ENCODE measurements at places on chromosomes 4 and X.

DNA sequence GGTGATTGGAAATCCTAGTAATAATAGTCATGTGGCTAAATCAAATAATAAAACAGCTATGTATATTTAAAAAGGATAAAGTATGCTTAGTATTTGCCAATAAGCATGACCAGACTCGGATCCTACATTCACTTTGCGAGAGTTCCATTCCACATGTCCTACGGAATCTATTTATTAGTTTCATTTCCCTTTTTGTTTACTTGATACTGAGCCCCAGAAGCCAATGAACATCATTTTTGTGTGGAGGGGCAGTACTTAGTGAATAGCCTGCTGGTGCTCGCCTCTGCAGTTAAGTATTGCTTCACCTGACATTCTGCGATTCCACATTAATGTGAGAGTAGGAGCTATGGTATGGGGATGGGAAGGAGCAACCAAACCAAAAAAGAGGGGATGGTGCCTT is 58.5 kb upstream of the NAP1L5 start:
- DNase-seq, result no peak

DNA sequence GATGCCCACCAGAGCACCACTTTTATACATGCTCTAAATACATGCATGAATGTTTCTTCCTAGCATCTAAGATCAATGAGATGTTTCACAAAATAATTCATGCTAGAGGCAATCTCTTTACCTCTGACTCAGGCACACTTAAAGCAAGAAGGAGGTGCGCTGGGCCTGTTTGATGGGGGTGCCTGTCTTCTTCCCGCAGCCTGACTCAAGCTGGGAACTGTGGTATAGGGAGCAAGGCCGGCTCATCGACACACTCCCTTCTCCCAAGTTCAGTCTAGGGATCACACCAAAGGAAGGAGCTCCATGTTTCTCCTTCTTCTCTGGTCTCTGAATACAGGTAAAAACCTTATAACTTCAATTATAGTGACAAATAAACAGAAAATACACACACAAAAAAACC is 333.8 kb upstream of the MAD2L1 start:
- DNase-seq, result no peak

DNA sequence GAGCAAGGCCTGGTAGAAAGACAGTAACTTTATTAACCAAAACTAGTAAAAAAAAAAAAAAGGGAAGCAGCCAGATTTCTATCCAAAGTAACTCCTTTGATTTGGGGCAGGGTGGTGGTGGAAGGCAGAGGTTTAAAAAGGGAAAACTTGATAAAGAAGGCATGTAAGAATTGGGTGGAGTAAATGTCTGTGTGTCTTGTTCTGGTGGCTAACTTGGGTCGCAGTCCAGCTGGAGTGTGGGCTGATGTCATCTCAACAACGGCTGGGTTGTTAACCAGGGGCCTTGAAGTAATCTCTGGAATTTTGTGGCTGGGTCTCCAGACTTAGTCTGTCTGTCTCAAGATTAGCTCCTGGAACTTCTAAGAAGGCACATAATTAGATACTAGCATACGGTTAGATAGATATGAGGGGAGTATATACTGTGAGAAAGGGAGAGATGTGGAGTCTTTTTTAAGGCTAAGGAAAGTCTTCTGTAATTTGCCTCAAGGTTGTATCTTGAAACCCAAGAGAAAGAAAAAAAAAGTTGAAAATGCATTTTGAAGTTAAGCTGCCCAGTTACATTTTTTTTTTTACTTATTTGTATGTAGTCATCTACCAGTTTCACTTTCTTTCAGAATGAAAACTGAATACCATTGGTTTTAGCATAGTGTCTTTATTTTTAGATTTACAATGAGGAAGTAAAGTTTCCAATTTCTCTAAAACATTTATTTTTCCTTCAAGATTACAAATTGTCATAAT is 48.3 kb downstream of the MTHFD2L start:
- peak; percentile 55 for DNase-seq

DNA sequence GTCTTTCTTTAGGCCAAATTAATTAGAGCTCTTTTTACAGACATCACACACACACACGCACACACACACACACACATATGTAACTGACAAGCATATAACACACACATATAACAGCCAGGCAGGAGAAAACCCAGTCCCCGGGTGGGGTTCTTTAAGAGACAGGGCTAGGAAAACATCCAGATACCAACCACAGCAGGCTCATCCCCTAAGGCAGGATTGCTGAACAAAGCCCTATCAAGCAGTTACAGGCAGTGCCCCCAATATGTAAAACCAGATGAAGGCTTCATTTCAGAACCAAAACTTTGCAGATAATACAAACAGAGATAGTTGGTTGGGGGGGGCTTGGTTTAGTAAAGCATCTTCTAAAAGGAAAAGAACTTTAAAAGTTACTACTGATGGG is 18.0 kb upstream of the FAM47E start:
- no peak for DNase-seq

DNA sequence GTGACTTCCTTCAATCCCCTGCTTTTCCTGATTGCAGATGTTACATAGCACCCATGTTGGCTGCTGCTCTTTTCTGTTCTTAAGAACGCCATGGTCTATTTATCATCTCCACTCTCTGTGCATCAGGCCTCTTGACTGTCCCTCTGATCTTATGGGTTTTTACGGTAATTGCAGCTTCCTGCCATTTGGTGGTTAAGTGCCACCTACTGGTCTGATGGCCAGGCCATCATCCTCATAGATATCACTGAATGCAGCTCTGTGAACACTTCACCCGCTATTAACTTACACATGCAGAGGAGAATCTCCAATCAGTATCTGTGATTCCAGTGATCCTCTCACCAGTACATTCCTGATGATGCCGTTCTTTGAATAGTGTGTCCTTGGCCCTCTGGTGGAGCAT is 382.4 kb downstream of the TRAM1L1 start:
- no peak for DNase-seq

GRCh38 chrX:23783589-23784469 is 856 bp downstream of the SAT1 start:
- DNase-seq, result no peak

GRCh38 chr4:164440199-164440598 is 313.7 kb upstream of the SMIM31 start:
- peak; percentile 21 for DNase-seq

- DNase-seq, result no peak
Measured at GRCh38 chr4:106240699-106241098, 75.3 kb downstream of the TBCK start.

DNA sequence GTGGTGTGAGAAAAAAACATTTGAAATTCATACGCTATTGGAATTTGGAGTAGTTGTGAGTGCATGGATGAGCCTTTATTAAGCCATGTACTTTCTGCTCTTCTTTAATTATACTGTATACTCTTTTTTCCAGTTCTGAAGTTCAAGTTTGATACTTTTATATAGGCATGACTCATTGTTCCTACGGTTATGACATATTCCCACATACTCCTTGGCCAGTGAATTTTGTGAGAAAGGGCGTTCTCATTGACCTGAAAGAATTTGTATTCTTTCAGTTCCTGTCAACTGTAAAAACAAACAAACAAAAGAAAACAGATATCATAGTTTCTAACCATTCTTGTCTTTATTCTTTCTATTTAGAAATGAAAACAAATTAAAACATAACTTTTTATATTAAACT is 407.3 kb downstream of the MAPK10 start:
- peak; percentile 58 for DNase-seq

- peak; percentile 84 for DNase-seq
Measured at GRCh38 chr4:931194-931959, 739 bp downstream of the GAK start.

- DNase-seq, result peak; percentile 33
Measured at GRCh38 chr4:1126506-1126905, 13.1 kb upstream of the RNF212 start.

DNA sequence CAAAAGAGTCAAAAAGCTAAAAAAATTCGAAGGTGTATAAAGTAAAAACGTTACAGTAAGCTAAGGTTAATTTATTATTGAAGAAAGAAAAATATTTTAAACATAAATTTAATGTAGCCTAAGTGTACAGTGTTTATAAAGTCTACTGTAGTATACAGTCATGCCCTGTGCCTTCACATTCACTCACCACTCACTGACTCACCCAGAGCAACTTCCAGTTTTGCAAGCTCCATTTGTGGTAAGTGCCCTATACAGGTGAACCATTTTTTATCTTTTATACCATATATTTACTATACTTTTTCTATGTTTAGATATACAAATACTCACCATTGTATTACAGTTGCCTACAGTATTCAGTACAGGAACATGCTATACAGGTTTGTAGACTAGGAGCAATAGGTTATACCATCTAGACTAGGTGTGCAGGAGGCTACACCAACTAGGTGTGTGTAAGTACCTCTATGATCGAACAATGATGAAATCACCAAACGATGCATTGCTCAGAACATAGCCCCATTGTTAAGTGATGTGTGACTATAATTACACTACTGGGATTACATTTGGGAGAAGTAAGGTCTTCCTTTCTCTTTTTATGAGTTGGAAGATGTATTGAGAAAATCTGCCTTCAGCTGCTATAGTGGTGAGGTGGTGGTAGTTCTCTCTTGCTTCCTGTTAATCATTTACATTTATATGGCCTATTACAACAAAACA is 27.2 kb downstream of the TMSB4X start:
- DNase-seq, result peak; percentile 52

DNA sequence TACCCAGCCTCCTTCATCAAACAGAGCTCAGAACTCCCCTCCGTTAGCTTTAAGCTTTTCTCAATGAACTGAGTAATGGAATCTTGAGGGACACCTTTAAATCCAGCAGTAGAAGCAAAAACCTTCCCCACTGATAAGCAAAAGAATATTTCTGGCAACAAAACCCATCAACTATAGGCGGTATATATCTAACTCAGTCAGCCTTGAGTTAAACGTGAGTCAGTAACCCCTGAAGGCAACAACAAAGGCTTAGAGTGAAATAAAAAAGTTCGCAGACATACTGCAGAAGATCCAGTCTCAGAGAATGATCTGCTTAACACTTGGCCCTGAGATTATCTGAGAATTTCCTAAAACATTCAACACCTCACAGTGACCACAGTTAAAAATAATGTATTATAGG is 77.2 kb downstream of the DMD start:
- DNase-seq, result no peak

GRCh38 chr4:39363773-39364393 is 2.3 kb downstream of the RFC1 start:
- no peak for DNase-seq

DNA sequence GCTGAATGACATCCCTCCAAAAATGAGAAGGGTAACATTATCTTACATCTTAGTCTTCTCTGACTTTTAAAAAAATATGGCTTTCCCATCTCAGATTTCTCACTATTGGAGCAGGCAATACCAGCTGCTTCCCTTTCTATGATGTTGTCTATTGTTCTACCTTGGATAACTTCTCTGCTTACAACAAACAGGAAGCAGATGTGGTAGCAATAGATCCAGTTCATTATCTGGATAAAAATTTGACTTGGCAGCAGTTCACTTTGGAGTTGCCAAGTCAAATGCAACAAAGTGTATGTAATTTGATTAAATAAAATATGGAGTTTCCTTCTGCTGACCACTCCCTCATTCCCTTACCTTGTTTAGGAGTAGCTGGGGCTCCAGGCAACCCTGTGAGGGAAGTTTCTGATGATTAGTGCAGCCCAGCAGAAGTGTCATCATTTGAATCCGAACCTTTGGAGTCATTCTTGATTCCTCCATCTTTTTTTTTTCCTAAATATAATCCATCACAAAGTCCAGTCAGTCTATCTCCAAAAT is 72.0 kb upstream of the GPRIN3 start:
- no peak for DNase-seq

DNA sequence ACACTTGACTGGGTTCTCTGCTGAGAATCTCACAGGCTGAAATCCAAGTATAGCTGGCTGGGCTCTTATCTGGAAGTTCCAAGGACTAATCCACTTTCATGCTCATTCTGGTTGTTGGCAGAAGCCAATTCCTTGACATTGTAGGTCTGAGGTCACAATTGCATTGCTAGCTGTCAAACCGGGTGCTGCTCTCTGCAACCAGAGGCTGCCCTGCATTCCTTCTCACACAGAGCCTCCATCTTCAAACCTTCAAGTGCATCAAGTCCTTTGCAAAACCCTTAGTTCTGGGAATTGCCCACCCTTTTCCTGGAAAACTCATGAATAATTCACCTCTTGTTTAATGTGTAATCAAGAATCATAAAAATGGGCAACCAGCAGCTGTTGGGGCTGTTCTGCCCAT is 404.2 kb downstream of the KCNIP4 start:
- DNase-seq, result no peak

DNA sequence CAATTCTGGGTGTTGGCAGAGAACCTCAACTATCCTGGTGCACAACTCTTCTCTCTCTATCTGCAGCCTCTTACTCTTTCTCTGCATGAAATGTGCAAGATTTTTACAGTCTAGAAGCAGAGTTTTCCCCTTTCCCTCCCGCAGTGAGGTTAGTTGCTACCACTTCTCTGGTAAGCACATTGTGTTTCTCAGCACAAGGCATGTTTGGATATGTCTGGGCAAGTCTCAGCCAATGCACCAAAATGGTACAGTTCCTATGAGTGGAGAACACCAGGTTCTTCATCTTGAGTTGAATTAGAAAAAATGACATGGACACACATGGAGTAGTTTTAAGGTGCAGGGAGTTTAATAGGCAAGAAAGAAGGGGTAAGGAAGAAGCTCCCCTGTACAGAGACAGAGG is 187.0 kb downstream of the CCNG2 start:
- DNase-seq, result no peak

DNA sequence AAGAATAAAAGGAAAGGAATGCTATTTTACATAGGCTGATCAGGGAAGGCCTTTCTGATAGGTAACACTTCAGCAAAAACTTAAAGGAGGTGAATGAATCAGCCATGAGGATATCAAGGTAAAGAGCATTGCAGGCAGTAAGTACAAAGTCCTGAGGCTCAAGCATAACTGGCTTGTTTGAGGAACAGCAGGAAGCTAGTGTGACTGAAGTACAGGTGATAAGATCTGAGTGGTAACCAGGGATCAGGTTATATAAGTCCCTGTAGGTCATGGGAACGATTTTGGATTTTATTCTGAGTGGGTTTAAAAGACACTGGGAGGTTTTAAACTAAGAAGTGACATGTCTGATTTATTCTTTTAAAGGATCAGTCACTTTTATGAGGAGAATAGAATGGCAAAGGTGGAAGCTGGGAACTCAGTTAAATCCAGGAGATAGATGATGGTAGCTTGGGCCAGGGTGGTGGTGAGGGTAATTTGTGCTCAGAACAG is 47.1 kb upstream of the THOC2 start:
- DNase-seq, result no peak

Measured in IMR-90 (cell line).